ENCODE measurements at places on chromosomes 6 and 20.

- DNase-seq: no peak
Observed at GRCh38 chr6:1597924-1598323, 11.8 kb upstream of the FOXC1 start.

DNA sequence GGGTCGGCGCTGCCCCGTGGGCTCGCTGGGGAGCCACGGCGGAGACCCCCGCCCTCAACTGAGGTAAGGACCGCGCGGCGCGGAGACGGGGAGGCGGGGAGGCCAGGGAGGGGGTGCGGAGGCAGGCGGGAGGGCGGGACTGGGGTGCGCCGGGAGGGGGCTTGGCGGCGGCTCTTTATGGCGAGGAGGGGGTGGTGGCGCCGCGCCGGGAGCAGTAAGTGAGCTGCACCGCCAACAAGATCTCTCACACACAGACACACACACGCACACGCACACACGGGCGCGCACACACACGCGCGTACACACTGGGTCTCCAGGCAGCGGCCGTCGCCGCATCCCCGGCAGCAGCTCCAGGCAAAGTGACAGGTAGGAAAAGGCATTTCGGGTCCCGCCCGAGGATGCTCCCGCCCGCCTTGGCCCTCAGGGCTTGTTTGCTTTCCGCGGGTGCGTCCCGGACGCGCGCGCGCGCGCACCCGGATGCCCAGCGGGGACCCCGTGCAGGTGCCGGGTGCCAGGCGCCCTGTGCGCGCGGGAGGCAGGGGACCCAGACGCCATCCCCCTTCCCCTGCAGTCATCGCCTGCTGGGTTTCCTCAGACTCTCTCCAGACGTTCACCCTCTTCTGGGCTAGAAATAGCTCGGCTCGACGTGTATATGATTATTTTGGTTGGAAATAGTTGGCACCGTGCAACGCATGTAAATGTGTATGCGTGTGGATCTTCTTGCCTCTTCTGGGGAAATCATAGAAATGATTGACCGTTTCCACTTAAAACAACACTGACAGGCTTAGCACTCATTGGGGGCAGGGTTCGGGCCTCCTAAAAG, at the start of gene PLCB4:
TSS of gene PLCB4 (plus strand) at position 247 of the 823 bp plus-strand sequence. CDS start 238,728 bp downstream, outside the sequence.
- DNase-seq: no peak

GRCh38 chr20:35870541-35871258, 83.6 kb downstream of the SCAND1 start:
- no peak for DNase-seq

GRCh38 chr20:62615750-62616251, 26.5 kb upstream of the SLCO4A1 start:
- no peak for DNase-seq

DNA sequence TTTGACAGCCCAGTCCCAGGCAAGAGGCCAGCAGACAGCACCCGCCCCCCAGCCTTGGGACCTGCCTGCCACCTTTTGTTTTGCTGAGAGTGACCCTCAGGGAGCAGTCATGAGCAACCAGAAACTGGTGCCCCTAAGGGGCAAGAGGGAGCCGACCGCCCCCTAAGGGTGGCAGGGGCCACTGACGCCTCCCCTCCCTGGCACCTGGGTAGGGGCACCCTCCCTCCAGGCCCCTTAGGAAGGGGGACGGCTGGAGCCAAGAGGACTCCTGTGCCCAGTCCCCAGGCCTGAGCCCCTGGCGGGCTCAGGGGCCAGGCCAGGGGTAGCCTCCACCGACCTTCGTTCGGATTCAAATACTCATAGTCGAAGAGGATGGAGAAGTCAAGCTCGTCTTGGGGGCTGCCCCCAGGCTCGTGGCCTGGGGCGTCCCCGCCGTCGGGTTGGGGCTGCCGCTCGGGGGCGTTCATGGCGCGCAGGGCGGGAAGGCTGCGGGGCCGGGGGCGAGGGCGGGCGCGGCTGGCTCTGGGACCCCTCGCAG, 417 bp downstream of the NFATC2 start:
- no peak for DNase-seq

GRCh38 chr6:329888-330691, 37.8 kb downstream of the DUSP22 start:
- no peak for DNase-seq

DNA sequence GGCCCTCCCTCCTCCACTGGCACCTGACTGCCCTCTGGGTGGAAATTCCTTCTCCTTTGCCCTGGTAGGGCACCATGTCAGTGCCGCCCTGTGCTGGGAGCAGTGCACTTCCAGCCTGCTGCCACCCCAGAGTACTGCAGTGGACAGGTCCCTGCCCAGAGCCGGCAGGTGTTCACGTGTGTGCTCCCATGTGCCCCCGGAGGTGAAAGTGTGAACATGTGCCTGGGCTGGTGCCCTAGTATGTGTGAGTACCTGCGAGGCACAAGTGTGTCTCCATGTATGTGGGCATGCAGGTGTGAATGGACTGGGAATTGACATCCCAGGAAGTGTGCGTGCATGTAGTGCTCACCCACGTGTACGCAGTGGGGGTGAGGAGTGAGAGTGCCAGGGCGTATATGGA, 29.4 kb downstream of the SDCBP2 start:
- DNase-seq: no peak

DNA sequence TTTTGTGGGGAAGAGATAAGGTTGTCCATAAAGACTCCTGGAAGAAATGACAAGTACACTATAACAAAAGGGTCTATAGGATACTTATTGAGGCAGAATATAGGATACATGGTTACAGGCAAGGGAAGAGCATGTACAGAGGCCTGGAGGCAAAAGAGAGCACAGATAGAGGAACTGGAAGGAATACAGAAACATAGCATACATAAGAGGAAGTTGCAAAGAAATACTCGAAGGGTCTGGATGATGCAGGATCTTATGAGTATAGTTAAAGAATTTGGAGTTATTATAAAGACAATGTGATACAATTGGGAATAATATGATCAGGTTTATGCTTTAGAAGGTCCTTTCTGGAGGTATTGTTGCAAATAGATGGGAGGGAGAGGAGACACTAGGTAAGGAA, 592.7 kb upstream of the POU3F2 start:
- no peak for DNase-seq

- no peak for DNase-seq
Observed at GRCh38 chr6:159608961-159609651, 83.9 kb downstream of the SOD2 start.

DNA sequence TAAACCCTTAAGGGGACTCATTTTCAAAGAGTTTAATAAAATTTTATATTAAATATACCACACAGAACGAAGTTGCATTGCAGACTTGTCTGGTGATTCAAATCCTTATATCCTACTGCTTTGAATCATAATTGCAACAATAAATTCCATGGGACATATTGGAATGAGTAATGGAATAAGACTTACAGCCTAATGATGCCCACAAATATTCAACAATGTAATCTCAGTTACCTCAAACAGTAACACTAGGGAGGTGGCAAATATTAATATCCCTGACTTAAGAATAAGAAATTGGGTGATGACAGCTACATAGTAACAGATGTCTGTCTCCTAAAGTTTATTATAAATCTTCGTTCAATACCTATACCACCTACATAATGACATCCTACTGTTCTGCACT, 52.6 kb downstream of the BMP5 start:
- no peak for DNase-seq

- no peak for DNase-seq
Observed at GRCh38 chr6:70839286-70840266, 117.3 kb downstream of the B3GAT2 start.

DNA sequence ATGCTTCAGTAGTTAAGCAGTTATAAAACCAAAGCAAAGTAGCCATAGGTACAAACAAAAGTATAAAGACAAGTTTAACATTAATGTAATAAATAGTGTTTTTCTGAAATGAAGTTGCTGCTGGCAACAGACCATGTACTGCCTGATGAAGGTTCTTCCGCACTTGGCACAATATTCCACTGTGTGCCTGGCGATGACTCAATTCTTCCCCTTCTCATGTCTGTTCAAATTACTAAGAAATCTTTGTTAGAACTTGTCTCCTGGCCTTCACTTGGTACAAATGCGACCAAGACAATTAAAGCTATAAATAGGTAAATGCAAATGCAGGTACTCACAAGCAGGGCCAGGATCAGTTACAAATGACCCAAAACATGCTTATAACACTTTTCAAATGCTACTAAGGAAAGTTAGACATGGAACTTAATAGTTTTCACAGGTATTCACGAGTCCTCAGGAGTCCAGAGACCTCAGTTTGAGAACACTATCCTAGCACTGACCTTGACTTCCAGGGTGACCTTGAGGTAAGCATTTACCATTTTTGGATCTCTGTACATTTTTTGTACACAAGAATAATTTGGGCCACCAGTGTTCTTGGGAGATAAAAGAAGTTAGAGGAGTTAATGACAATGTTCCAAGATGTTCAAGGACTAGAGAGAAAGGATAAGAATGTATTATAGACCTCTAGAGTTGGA, 8.1 kb upstream of the DDR1 start:
- DNase-seq: no peak

GRCh38 chr6:109282756-109283155, 99.5 kb downstream of the CD164 start:
- no peak for DNase-seq

DNA sequence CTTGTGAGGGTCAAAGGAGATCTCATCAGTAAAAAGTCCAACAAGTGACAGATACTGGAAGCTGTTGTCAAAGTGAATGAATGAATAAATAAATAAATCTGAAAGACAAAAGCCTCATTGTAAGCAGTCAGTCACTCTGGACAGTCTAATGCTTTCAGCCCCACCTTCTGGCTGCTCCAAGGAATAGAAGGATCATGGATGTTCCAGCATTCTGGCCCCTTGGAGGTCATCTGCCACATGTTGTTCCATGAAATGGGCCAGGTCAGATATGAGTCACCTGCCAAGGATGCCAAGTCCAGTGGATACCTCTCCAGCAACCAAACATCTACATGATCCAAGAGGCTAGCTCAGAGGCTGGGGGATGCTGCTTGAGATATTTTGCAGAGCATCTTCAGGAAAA, 185.6 kb downstream of the BMP7 start:
- no peak for DNase-seq

GRCh38 chr6:141833001-141833655, 299.6 kb upstream of the GJE1 start:
- no peak for DNase-seq

GRCh38 chr6:8192067-8192466, 89.7 kb upstream of the EEF1E1 start:
- DNase-seq: no peak

GRCh38 chr6:91487696-91488392, 901.0 kb upstream of the MAP3K7 start:
- DNase-seq: no peak

DNA sequence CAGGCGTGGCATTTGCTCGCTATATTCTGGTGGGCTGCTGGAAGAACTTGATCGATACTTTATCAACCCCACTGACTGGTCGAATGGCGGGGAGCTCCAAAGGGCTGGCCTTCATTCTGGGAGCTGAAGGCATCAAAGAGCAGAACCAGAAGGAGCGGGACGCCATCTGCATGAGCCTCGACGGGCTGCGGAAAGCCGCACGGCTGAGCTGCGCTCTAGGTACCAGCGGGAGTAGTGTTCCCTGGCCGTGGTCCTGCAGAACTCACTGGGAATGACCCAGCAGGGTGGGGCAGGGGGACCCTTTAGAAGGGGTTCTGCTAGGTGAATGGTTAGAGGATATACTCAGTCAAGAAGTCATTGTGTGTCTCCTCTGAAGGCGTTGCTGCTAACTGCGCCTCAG, 68.4 kb upstream of the PBOV1 start:
- no peak for DNase-seq

DNA sequence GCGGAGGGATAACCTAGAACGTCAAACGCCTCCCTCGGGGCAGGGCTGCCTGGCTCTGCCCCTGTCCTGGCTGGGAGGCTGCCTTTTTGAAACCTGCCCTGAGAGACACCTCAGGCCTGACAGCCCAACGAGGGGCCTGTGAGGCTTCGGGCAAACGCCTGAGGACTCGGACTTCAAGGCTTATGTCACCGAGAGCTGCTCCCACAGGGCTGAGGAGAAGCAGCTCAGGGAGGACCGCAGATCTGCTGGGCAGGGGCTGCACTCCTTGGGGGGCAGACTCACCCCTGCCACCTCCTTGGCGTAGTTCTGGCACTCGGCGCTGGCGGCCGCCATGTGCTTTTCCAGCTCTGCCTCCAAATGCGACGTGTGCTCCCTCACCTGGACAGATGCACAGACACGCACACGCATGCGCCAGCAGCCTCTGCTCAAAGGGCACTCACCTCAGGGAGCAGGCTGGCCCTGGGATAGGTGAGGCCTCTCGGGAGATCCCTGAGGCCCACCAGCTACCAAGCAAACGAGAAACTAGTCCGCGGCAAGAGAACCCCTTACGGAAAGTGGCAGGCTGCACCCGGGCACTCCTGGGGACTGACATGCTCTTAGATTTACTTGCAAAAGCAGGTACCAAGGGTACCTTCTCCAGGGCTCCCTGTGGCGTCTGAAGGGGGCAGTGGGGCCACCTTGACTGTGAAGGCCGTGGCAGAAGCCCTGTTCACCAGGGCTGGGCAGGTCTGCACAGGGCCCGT, 49.6 kb downstream of the DSTN start:
- DNase-seq: no peak

GRCh38 chr20:23009636-23010035, 25.5 kb upstream of the SSTR4 start:
- DNase-seq: no peak

GRCh38 chr6:26594131-26594498, 2.6 kb upstream of the ABT1 start:
- no peak for DNase-seq

DNA sequence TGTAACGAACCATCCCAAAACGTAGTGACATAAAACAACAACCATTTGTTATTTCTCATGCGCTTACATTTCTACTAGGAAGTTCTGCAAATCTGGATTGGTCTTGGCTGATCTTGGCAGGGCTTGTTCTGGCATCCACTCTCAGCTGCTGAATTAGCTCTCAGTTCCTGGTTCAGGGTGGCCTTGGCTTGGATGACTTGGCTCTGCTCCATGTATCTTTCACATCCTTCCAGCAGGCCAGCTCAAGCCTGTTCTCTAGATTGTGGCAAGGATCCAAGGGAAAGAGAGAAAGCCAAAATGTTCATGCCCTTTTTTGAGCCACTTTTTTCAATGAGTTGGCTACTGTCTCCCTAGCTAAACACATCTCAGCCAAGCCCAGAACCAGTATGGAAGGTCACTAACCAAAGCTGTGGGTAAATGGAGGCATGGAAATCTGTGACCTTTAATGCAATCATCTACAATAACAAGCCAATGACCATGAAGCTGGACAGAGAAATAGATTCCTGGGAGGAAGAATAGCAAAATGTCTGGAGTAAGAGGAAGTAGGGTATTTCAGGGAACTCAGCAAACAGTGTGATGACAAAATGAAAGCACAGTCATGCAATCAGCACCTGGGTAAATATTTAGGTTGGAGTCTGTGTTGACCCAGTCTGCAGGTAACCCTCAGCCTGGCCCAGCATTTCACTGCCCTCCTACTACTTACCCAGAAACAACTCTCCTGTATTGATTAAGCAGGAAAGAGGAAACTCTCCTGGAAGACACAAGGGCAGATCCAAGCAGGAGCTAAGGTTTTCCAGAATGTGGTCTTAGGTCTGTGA, 32.7 kb upstream of the SNAP25 start:
- no peak for DNase-seq

DNA sequence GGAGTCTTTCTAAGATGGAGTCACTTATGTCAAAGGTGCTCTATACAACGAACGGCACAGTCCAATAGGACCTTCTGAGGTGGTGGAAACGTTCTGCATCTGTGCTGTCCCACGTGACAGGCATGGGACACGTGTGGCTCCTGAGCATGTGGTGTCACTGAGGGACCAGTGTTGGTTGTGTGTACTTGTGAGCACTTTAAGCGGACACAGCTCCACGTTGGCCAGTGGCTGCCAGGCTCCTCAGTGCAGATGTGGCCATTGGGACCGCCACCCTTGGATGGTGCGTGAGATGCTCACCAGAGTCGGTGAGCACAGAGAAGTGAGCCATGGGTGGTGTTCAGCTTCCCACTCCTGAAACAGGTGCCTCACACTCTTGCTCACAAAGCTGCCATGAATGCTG, 110.0 kb downstream of the SYNDIG1 start:
- DNase-seq: no peak

- DNase-seq: no peak
Observed at GRCh38 chr6:10460096-10460495, 45.2 kb upstream of the TFAP2A start.
